ENCODE measurements at places on chromosomes 11 and 22. TPM values are rescaled to one million over a fixed set of nuclear protein-coding genes. Genes with fewer than 3 reads are reported as not detected.
A peak's percentile ranks its signal among the peaks of the same experiment; 100 is the strongest.

Gene C11orf21
- 4.8 TPM for total RNA-seq

Gene ASPHD2
- 0.15 TPM for total RNA-seq

Gene SOX6
- total RNA-seq: 11.6 TPM

DNA sequence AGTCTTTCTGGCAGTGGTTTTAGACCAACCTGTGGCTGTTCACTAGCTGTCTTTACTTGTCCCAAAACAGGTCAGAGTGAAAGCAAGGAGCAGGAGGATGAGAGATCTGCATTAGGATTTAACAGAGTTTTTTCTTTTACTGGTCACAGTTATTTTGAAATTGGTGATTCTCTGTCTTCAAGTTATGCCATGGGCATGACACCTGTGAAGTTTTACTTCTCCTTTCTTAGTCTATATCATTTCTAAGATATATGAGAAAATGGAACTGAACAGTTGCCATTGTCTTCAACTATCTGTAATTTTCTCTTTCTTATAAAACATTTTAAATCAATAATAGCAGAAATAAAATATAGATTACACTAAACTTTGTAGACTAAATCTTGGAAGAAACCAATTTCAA is 60.6 kb downstream of the TRPC6 start:
- DNase-seq: no peak

- no peak for DNase-seq
Measured at GRCh38 chr11:83881428-83881827, 595.3 kb upstream of the CCDC90B start.

DNA sequence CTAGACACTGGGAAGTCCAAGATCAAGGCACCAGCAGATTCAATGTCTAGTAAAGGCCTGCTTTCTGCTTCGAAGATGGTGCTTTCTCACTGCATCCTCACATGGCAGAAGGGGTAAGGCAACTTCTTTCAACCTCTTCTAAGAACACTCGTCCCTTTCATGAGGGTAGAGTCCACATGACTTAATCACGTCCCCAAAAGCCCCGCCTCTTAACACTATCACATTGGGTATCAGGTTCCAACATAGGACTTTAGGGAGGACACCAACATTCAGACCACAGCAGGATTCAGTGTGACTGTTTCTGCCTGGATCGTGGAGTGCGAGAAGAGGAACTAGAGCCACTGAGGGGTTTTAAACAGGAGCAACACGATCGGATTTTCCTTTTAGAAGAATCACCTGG is 3.7 kb upstream of the TIRAP start:
- no peak for DNase-seq

DNA sequence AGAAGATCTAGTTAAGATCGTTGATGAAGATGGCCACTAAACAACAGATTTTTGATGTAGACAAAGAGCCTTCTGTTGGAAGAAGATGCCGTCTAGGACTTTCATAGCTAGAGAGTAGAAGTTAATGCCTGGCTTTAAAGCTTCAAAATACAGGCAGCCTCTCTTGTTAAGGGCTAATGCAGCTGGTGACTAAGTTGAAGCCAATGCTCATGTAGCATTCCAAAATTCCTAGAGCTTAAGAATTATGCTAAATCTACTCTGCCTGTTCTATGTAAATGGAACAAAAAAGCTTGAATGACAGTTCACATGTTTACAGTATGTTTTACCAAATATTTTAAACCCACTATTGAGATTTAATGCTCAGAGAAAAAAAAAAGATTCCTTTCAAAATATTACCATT is 492.6 kb downstream of the CNTN5 start:
- no peak for DNase-seq

DNA sequence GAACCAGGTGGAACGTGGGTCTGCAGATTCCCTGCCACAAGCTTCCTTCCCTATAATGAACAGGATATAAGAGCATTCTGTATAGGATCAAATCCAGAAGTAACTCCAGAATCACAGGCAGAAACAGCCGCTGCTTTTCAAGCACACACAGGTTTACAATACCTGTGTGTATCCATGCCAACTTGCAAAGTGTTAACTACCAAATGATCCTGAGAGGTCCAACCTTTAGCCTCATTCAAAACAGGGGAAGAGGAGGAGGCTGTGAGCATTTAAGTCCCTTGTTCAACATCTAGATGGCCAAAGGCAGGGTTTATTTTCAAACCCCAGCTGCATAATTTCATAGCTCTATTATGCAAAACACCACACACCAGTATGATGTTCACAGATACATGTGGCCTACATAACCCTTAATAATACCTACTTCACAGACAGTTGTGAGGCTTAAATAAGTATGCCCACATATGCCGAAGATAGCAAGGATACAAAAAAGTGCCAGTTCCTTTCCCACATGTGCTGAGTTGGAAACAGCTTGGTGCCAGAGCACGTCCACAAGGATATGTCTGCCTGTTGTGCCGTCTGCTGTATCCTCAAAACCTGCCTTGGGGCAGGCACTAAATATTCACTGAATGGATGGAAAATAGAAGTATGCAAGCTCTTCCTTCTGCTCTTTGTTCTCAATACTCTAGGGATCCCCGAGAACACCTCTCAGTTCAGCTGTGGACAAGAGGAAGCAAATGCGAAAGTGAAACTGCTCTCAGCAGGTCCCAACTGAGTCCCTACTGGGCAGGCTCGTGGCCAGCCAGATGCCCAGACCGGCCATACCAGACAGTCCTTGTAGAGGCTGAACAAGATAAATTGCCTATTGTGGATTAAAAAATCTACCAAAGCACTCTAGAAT is 66.8 kb downstream of the LARGE1 start:
- no peak for DNase-seq

DNA sequence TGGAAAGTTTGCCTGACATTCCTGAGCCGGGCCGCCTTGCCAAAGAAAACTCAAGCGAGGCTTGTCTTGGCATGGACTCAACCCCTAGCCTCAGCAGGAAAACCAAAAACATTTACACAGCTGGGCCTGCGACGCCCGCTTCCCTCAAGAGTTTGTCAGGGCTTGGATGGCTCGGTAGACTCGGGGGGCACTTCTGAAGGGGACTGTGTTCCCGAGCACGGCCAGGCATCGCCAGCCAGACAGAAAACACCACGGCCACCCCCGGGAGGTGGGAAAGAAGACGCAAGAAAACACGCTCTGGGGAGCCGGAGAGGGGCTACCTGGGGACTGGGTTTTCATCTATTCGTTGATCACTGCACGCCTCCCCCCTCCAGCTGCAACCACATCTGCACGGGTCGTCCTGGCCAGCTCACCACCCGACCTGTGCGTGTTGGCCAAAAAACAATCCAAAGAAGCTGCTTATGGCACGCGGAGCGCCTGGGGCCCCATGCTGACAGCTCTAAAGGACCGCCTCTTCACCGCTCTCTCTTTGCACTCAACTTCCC is 380.7 kb downstream of the MN1 start:
- DNase-seq: peak; percentile 83

DNA sequence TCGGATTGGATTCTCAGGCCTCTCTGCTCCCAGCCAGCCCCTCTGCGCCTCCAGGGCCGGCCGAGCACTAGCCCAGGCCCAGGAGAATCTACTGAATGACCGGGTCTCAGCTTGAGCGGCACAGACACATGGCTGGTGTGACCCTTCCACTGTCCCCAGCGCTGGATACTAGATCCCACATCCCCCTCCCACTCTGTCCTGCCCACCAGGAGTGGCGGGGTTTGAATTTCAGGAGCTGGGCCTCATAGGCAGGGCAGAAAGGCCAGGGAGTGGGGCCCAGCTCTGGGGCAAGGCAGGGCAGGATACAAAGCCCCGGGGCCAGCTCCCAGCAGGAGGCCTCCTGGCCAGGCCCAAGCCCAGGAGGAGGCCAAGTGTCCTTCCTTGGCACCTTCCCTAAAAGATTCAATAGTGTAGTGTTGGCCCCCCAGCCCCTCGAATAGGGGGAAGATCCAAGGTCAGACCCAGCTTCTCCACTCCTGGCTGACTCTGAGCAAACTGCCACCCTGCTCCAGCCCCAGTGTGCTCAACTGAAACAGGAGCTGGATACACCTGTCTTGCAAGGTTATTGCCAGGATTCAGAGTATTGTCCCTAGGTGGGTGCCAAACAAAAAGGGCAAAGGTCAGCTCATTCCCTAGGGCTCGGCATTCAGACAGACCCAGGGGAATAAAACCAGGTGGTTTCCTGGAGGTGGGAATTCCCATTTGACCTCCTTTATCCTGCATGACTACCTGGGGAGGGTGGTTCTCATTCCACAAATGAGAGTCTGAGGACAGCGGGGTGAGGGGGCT is 22.5 kb upstream of the TCF20 start:
- DNase-seq: no peak

All from heart left ventricle (tissue), 16 donors.